ENCODE measurements at places on chromosomes 5 and 9. TPM values are rescaled to one million over a fixed set of nuclear protein-coding genes. Genes with fewer than 3 reads are reported as not detected.

GRCh38 chr5:115522832-115523403 is 21.7 kb downstream of the FEM1C start:
- peaks cover 85% of the 10 kb centered on the region for H3K36me3 ChIP-seq
- H3K4me1 ChIP-seq, result peaks cover 58% of the 10 kb centered on the region
- no peak overlapping the region for H3K27ac ChIP-seq
- H3K4me3 ChIP-seq, result no peak overlapping the region
- no peak for DNase-seq

- H3K27me3 ChIP-seq, result peaks cover 32% of the 10 kb centered on the region
- no peak overlapping the region for H3K4me3 ChIP-seq
- no peaks in the 10 kb centered on the region for H3K36me3 ChIP-seq
- H3K4me1 ChIP-seq, result no peaks in the 10 kb centered on the region
These were observed 209.4 kb upstream of the MSX2 start for GRCh38 chr5:174514983-174515394.

- H3K4me3 ChIP-seq, result no peak overlapping the region
- no peaks in the 10 kb centered on the region for H3K27me3 ChIP-seq
- H3K27ac ChIP-seq, result no peak overlapping the region
These were observed 148.2 kb downstream of the SMARCA2 start for GRCh38 chr9:2163231-2163885.

DNA sequence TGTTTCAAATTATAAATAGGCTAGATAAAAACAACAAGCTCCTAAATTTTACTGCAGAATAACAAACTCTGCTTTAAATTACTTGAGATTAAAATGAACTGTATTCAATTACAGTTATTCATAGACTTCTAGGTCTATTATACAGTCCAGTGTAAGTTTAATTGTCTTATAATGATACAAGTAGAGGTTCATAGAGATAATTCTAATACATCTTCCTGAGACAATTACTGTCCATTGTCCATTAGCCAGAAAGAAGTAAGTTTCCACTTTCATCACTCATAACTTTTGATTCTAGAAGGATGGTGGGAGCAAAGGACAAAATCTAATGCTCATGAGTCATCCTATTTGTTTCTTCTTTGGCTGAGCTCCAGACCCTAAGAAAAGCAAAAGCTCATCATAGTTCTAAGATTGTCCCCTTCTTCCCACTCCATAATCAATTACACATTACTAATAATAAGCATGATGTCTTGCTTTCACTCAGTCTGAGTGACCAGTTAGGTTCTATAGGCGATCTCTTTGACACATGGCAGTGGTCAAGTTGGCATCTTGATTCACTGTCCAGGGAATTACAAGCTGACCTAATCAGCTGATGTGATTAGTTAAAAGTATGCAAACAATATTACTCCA is 502.5 kb upstream of the IZUMO3 start:
- DNase-seq, result no peak
- H3K36me3 ChIP-seq, result no peaks in the 10 kb centered on the region
- H3K4me3 ChIP-seq, result no peak overlapping the region
- H3K27me3 ChIP-seq, result no peaks in the 10 kb centered on the region
- no peaks in the 10 kb centered on the region for H3K4me1 ChIP-seq

- no peaks in the 10 kb centered on the region for H3K27me3 ChIP-seq
- H3K4me1 ChIP-seq, result peaks cover 53% of the 10 kb centered on the region
- no peaks in the 10 kb centered on the region for H3K36me3 ChIP-seq
- no peak overlapping the region for H3K4me3 ChIP-seq
These were observed 7.4 kb downstream of the NFIL3 start for GRCh38 chr9:91416096-91416712.

- no peak overlapping the region for H3K27ac ChIP-seq
- no peaks in the 10 kb centered on the region for H3K4me1 ChIP-seq
- no peak overlapping the region for H3K4me3 ChIP-seq
- no peaks in the 10 kb centered on the region for H3K36me3 ChIP-seq
- DNase-seq, result no peak
These were observed 597.3 kb upstream of the CLINT1 start for GRCh38 chr5:158456241-158456640.

- H3K4me1 ChIP-seq, result peaks cover 4% of the 10 kb centered on the region
- no peaks in the 10 kb centered on the region for H3K36me3 ChIP-seq
- no peak for DNase-seq
- no peak overlapping the region for H3K27ac ChIP-seq
- H3K4me3 ChIP-seq, result no peak overlapping the region
These were observed 131.8 kb downstream of the TLE1 start for GRCh38 chr9:81557452-81558090.

GRCh38 chr5:112049738-112050137 is 292.7 kb upstream of the NREP start:
- no peak overlapping the region for H3K4me3 ChIP-seq
- no peak for DNase-seq
- no peaks in the 10 kb centered on the region for H3K27me3 ChIP-seq
- H3K36me3 ChIP-seq, result no peaks in the 10 kb centered on the region
- H3K27ac ChIP-seq, result no peak overlapping the region

GRCh38 chr5:84696651-84697050 is 312.0 kb upstream of the EDIL3 start:
- H3K27ac ChIP-seq, result no peak overlapping the region
- no peaks in the 10 kb centered on the region for H3K27me3 ChIP-seq
- H3K4me3 ChIP-seq, result no peak overlapping the region
- H3K4me1 ChIP-seq, result no peaks in the 10 kb centered on the region
- no peak for DNase-seq

DNA sequence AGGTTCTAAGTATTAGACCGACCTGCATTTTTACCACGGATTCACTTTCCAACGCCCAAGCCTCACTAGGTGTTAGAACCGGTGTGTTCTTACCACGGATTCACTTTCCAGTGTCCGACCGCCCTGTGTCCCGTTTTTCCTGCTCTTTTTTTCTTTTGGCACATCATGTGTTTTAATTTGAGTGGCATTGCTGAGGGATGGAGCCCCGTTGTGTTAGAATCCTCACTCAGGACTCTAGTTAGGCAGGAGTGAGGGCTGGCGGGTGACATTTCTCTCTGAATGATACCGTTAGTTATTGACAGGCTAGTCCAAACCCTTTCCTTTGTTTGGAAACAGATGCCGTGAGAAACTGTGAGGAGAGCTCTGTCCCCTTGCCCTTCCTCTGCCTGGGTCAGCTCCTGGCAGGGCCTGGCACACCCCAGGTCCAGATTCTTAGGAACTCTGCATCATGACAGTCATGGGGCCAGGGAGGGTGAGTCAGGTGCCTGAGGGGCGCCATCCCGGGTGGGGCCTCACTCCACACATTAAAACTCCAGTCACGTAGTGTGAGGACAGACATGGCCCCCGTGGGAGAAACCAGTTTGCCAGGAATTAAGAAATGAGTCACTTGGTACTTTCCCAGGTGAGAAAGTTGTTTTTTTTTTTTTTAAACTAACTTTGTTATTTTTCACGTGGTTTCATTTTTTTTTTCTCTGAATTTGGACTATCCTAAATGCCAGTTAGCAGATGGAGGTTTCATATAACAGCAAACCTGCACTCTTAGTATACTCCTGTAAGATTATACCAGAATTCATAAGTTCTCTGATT is 15.8 kb downstream of the EXOC3 start:
- H3K4me1 ChIP-seq, result no peaks in the 10 kb centered on the region
- DNase-seq, result no peak
- H3K4me3 ChIP-seq, result no peak overlapping the region
- H3K27me3 ChIP-seq, result no peaks in the 10 kb centered on the region
- no peak overlapping the region for H3K27ac ChIP-seq

- H3K36me3 ChIP-seq, result no peaks in the 10 kb centered on the region
- no peaks in the 10 kb centered on the region for H3K27me3 ChIP-seq
- H3K27ac ChIP-seq, result no peak overlapping the region
These were observed 42.0 kb upstream of the KCNN2 start for GRCh38 chr5:114319821-114320220.

GRCh38 chr5:39846144-39846543 is 421.4 kb upstream of the DAB2 start:
- peaks cover 2% of the 10 kb centered on the region for H3K27me3 ChIP-seq
- no peak overlapping the region for H3K4me3 ChIP-seq
- H3K4me1 ChIP-seq, result no peaks in the 10 kb centered on the region
- H3K27ac ChIP-seq, result no peak overlapping the region

GRCh38 chr5:7873216-7873615 is 4.3 kb downstream of the MTRR start:
- DNase-seq, result no peak
- peaks cover 43% of the 10 kb centered on the region for H3K4me1 ChIP-seq
- H3K4me3 ChIP-seq, result no peak overlapping the region
- H3K36me3 ChIP-seq, result no peaks in the 10 kb centered on the region
- H3K27ac ChIP-seq, result no peak overlapping the region

- H3K36me3 ChIP-seq, result no peaks in the 10 kb centered on the region
- DNase-seq, result no peak
- no peak overlapping the region for H3K27ac ChIP-seq
- no peak overlapping the region for H3K4me3 ChIP-seq
- H3K27me3 ChIP-seq, result no peaks in the 10 kb centered on the region
- no peaks in the 10 kb centered on the region for H3K4me1 ChIP-seq
These were observed 81.0 kb downstream of the NDUFAF2 start for GRCh38 chr5:61026004-61026403.

DNA sequence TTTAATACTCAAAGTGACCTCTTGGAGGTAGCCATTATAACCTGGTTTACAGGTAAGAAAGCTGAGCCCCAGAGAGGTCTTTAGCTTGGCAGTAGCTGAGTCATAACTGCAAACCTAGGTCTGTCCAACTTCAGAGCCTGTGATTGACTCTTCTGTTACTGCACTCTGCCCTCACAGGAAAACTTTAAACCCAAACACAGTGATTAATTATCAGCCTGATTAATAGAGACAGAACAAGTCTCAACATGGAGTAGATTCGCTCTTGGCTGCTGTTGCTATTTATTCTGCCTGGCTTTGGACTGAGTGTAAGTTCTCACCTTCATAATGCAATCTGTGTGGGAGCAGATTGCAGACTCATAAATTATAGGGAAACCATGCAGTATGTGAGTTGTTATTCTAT is 27.4 kb upstream of the TXN start:
- DNase-seq, result no peak
- no peaks in the 10 kb centered on the region for H3K36me3 ChIP-seq
- H3K27me3 ChIP-seq, result no peaks in the 10 kb centered on the region
- H3K4me3 ChIP-seq, result no peak overlapping the region
- H3K27ac ChIP-seq, result no peak overlapping the region

DNA sequence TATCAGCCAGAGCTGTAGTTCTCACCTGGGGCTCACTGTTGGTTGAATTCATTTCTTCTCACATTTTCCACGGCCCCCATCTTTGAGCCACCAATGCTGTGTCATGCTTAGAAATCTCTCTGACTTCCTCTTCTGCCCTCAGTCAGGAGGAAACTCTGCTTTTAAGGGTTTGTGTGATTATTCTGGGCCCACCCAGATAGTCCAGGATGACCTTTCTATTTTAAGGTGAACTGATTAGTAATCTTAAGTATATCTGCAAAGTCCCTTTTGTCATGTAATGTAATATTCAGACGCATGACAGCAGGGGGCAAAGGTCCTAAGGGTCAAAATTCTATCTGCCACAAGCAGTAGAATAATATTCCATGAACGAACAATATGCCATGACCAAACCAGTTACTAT is 88.4 kb downstream of the AK8 start:
- H3K36me3 ChIP-seq, result no peaks in the 10 kb centered on the region
- H3K4me3 ChIP-seq, result no peak overlapping the region
- peaks cover 2% of the 10 kb centered on the region for H3K27me3 ChIP-seq
- no peak overlapping the region for H3K27ac ChIP-seq
- H3K4me1 ChIP-seq, result no peaks in the 10 kb centered on the region
- DNase-seq, result no peak

- H3K36me3 ChIP-seq, result no peaks in the 10 kb centered on the region
- no peaks in the 10 kb centered on the region for H3K27me3 ChIP-seq
- H3K4me1 ChIP-seq, result peaks cover 29% of the 10 kb centered on the region
- H3K27ac ChIP-seq, result peak overlapping the region; percentile 54
- H3K4me3 ChIP-seq, result peak overlapping the region; percentile 77
These were observed 525 bp downstream of the KIF24 start for GRCh38 chr9:34328500-34328986.

DNA sequence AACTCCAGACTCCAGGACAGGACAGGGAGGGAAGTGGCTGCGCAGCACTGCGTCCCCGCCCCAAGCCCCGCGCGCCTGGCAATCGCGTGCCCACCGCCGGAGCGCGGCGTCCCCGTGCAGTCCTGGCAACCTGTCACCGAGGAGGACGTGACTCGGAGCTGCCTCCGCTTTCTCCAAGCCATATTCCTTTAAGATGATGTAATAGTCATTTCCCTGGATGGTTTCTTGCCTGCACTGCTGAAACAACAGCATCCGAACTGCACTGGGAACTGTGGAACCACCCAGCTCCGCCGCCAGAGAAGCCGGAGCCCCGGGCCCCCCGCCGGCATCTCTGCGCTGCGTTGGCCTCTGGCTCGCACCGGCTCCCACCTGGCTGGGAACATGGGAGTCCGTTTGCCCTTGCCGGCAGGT is 34.5 kb downstream of the KCTD16 start:
- no peak for DNase-seq
- peaks cover 10% of the 10 kb centered on the region for H3K4me1 ChIP-seq
- H3K4me3 ChIP-seq, result peak overlapping the region; percentile 36
- H3K36me3 ChIP-seq, result no peaks in the 10 kb centered on the region
- no peak overlapping the region for H3K27ac ChIP-seq

GRCh38 chr5:134111741-134112647 is 2.5 kb upstream of the TCF7 start:
- H3K27ac ChIP-seq, result no peak overlapping the region
- DNase-seq, result no peak
- no peak overlapping the region for H3K4me3 ChIP-seq
- peaks cover 13% of the 10 kb centered on the region for H3K4me1 ChIP-seq
- peaks cover 36% of the 10 kb centered on the region for H3K27me3 ChIP-seq

GRCh38 chr9:4680750-4681149 is 1.4 kb downstream of the CDC37L1 start:
- peak overlapping the region; percentile 100 for H3K27ac ChIP-seq
- peaks cover 10% of the 10 kb centered on the region for H3K36me3 ChIP-seq
- H3K4me1 ChIP-seq, result peaks cover 34% of the 10 kb centered on the region
- H3K27me3 ChIP-seq, result no peaks in the 10 kb centered on the region
- H3K4me3 ChIP-seq, result no peak overlapping the region

- H3K4me1 ChIP-seq, result peaks cover 4% of the 10 kb centered on the region
- no peak overlapping the region for H3K4me3 ChIP-seq
- peak; percentile 69 for DNase-seq
- H3K27ac ChIP-seq, result peak overlapping the region; percentile 56
These were observed 165.1 kb downstream of the PAPPA start for GRCh38 chr9:116318468-116319374.

DNA sequence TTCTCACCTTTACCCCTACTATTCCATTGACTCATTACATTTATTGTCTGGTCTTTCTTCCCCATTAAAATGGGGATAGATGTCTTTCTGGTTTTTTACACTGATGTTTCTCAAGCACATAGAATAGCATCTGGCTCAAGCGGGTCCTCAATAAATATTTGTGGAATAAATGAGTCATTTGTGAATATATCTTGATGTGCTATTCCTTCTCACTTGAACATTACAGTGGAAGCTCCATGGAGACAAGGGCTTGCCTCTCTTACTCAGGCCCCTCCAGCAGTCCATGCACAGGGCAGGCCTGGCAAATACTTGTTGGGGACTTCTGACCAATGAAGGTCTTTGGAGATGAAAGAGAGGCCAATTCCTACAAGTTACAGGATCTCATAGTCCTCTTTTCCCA is 151.7 kb upstream of the TAS2R1 start:
- no peak for DNase-seq
- H3K27me3 ChIP-seq, result no peaks in the 10 kb centered on the region
- H3K27ac ChIP-seq, result no peak overlapping the region

TAF11L9 gene
- total RNA-seq, result not detected

OR13D1 gene
- not detected for total RNA-seq

SHOC1 gene
- not detected for total RNA-seq

LHX6 gene
- 2.5 TPM for total RNA-seq

NR2F1 gene
- 2.4 TPM for total RNA-seq

RAB3C gene
- total RNA-seq, result 0.39 TPM

C6 gene
- 13.6 TPM for total RNA-seq

KLF9 gene
- 41.5 TPM for total RNA-seq

IFNA16 gene
- not detected for total RNA-seq

PCDHB10 gene
- 0.67 TPM for total RNA-seq

TRPM6 gene
- 0.49 TPM for total RNA-seq

CDH12 gene
- not detected for total RNA-seq

MTAP gene
- total RNA-seq, result 20.5 TPM

ARID3C gene
- total RNA-seq, result not detected

Measured in heart right ventricle (tissue), 16 donors.